ENCODE measurements at places on chromosomes 5 and 9. TPM values are rescaled to one million over a fixed set of nuclear protein-coding genes. Genes with fewer than 3 reads are reported as not detected.

DNA sequence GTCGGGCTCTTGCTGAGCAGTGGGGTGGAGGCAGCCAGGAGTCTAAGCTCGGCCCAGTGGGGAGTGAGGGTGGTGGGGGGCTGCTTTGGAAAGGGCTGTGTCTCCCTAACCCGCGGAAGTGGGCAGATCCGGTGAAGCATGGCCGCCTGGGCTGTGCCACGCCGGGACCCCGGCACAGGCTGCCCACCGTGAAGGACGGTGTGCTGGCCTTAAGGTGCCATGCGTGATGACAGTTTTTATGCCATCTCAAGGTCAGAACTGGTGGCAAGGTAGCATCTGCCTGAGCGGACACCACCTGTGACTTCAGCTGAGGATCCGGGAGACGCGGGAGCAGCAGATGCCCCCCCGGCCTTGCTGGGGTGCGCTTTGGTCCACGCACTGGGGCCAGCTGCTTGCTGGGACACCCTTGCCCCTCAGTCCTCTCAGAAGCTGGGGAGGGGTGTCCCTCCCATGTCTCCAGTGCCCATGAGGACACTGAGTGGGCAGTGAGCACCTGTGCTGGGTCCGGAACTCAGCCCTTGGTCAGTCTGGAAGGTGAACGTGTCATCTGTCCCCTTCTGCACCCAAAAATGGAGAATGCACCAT, 53.9 kb downstream of the AHRR start:
- no peaks in the 10 kb centered on the region for H3K27me3 ChIP-seq
- no peak overlapping the region for H3K4me3 ChIP-seq
- peak; percentile 19 for DNase-seq
- no peaks in the 10 kb centered on the region for H3K4me1 ChIP-seq

DNA sequence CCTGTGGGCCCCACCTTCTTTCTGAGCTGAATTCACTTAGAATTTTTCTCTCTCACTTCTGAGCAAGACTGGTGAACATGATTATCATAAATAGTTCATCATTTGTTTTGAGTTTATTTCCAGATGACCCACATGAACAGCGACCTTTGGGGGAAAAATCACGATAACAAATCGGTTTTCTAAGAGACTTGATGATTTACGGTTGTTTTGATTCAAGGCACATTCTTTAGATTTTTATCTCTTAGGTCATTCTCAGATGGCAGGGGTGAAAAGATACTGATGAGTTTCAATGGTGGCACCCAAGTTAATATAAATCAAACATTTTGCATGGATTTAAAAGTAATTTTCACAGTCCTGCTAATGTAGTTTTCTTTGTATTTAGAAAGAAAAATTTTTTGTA, 95.1 kb downstream of the DMXL1 start:
- H3K4me3 ChIP-seq: no peak overlapping the region
- H3K27me3 ChIP-seq: no peaks in the 10 kb centered on the region
- no peak overlapping the region for H3K27ac ChIP-seq

DNA sequence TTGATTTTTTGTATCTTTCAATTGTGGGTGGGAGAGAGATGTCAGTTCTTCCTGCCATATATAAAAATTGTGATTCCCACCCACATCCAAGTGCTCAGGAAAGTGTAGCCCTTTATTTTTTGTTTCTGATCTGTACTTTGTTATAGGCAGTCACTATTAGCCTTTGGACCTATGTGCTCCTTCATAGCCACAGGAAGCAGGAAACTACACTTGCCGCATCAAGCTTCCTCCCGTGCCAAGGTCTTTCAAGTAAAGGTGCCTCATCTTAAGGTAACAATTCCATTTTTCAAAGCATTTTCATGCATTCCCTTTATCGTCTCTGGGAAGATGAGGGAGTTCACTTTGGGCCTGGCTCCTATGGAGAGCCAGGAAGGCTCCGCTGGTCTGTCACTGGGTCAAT, 339.0 kb downstream of the DIRAS2 start:
- no peak overlapping the region for H3K4me3 ChIP-seq
- H3K27me3 ChIP-seq: no peaks in the 10 kb centered on the region
- H3K4me1 ChIP-seq: no peaks in the 10 kb centered on the region
- no peak overlapping the region for H3K27ac ChIP-seq

Gene RPS14
- 3,339 TPM for total RNA-seq

DNA sequence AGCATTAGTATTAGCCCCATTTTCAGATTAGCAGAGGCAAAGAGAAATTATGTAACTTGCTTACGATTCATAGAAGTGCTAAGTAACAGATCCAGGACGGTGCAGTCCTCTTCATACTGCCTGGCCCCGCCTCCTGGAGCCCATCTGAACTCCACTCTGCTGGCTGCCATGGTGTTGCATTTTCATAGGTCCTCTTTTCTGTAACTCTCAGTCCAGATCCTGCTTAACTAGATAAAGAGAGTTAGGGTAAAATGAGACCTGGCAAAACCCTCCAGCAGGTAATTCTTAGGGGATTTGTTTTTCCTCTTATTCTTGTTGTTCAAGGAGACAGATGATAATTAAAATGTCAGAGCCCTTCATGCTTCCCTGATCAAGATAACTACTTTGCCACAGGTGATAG, 135.1 kb upstream of the EFNA5 start:
- H3K36me3 ChIP-seq: no peaks in the 10 kb centered on the region
- no peak overlapping the region for H3K27ac ChIP-seq
- DNase-seq: no peak
- no peak overlapping the region for H3K4me3 ChIP-seq

DNA sequence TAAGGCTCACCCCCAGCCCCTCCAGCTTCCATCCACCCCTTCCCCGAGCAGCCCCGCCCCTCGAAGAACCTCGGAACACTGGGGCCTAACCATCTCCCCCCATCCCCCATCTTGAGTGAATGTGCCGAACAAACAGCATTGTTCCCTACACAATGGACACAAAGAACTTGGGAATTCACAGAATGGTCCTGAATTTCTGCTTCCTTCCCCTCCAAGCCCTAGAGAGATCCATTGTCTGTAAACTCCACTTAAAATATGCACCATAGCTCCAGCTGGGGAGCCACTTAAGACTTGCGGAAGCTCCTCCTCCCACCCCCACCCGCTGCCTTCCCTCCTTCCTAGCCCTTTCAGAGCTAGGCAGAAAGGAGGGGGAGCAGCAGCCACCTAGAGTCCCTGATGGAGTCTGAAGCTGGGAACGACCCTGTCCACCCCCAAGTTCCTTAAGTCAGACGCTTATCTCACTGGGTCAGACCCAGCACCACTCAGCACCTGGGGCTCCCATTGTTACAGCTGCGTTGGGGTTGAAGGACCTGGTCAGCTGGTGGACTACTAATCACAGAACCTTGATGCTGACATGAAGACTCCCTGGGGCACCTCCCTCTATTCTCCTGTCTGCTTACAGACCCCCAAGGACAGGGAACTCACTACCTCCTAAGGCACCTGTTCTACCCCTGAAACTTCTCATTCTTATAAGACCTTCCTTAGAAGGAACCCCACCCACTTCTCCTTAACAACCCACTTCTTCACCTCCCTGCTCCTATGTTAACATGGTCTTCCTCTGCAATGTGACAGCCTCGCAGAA, 61.4 kb downstream of the PCDH1 start:
- no peak for DNase-seq
- H3K27ac ChIP-seq: no peak overlapping the region
- H3K36me3 ChIP-seq: no peaks in the 10 kb centered on the region
- no peaks in the 10 kb centered on the region for H3K4me1 ChIP-seq
- H3K27me3 ChIP-seq: no peaks in the 10 kb centered on the region

DNA sequence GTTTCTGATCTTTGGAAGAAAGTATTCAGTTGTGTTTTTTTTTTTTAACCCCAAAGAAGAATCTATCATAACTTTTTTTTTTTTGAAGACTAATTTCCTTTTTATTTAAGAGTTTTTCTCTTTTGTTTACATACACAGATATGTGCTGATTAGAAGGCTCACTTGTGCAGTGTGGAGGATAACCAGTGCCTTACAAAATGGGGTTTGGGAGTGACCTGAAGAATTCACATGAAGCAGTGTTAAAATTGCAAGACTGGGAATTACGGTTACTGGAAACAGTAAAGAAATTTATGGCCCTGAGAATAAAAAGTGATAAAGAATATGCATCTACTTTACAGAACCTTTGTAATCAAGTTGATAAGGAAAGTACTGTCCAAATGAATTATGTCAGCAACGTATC, 50.3 kb downstream of the FER start:
- no peaks in the 10 kb centered on the region for H3K27me3 ChIP-seq
- no peaks in the 10 kb centered on the region for H3K4me1 ChIP-seq
- DNase-seq: no peak
- no peak overlapping the region for H3K27ac ChIP-seq
- H3K36me3 ChIP-seq: no peaks in the 10 kb centered on the region

GRCh38 chr9:72207278-72207677, 58.0 kb downstream of the GDA start:
- no peak overlapping the region for H3K27ac ChIP-seq
- no peaks in the 10 kb centered on the region for H3K27me3 ChIP-seq
- no peaks in the 10 kb centered on the region for H3K4me1 ChIP-seq

DNA sequence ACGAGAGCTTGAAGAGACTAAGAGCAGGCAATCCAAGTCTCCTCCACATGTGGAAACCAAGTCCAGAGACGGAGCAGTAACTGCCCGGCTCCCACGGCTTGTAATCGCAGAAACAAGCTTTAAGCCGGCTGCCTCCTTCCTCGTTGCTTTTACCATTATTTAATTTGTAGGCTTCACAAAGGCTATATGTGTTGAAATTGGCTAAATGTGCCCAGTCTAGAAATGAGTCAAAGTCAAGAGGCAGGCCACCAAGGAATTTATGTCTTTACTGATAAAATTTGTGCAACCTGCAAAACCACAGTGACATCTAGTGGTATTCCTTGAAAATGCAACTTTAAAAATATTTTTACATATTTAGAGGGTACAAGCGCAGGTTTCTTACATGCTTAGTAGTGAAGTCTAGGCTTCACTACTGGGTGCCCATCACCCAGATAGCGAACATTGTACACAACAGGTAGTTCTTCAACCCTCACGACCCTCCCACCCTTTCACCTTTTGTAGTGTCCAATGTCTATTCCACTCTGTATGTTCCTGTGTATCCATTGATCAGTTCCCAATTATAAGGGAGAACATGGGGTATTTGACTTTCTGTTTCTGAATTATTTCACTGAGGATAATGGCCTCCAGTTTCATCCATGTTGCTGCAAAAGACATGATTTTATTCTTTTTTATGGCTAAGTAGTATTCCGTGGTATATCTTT, 33.5 kb upstream of the EBF1 start:
- DNase-seq: peak; percentile 52
- H3K27ac ChIP-seq: no peak overlapping the region
- no peaks in the 10 kb centered on the region for H3K4me1 ChIP-seq
- no peaks in the 10 kb centered on the region for H3K36me3 ChIP-seq
- H3K4me3 ChIP-seq: no peak overlapping the region
- no peaks in the 10 kb centered on the region for H3K27me3 ChIP-seq

DNA sequence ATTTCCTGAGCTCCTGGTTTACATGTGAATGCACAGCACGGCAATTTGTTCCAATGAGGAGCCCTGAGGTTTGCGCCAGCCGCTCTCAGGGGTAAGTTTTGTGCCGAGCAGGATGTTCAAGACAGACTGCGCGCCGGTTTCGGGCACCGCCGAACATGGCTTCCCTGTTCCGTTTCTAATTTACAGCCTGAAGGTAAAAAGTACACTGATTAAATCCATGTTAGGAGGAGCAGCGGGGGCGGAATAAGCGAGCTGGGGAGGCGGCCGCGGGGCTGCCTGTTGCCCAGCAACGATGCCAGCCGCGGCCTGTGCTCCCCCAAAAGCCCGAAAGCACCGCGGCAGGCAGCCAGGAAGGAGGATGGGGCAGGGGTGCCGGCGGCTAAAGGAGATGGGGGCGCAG, 6.4 kb downstream of the SOWAHA start:
- H3K27ac ChIP-seq: no peak overlapping the region
- peaks cover 6% of the 10 kb centered on the region for H3K4me1 ChIP-seq
- peaks cover 6% of the 10 kb centered on the region for H3K27me3 ChIP-seq
- H3K36me3 ChIP-seq: no peaks in the 10 kb centered on the region
- peak overlapping the region; percentile 34 for H3K4me3 ChIP-seq
- DNase-seq: no peak

DNA sequence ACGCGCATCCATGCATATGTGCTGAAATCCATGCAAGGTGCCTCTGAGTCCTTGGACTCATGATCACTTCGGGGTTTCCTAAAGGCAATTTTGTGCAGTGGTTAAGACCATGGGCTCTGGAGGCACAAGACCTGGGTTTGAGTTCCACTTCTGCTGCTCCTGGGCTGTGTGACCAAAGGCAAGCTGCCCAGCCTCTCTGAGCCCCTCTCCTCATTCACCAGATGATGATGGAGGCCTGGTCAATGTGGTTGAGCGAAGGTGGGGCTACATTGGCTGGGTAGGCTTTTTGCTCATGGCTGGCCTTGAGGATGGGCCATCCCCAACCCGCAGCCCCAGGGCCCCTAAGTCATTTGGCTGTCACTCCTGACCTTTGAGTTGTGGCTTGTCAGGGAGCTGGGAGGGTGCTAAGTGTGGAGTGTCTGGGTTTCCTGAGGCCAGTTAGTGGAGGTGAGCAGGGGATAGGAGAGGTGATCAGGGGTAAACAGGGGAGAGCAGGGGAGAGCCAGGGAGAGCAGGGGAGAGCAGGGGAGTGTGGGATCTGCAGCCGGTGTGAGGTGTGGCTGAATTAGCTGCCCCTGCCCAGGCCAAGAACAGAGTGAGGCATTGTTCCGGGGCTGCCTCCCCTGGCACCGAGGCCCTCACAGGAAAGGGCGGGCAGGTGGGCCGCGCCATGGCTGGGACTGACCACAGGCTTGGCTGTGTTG, 64.6 kb upstream of the SYNPO start:
- H3K27me3 ChIP-seq: no peaks in the 10 kb centered on the region
- H3K4me3 ChIP-seq: no peak overlapping the region
- no peaks in the 10 kb centered on the region for H3K4me1 ChIP-seq
- H3K27ac ChIP-seq: no peak overlapping the region

DNA sequence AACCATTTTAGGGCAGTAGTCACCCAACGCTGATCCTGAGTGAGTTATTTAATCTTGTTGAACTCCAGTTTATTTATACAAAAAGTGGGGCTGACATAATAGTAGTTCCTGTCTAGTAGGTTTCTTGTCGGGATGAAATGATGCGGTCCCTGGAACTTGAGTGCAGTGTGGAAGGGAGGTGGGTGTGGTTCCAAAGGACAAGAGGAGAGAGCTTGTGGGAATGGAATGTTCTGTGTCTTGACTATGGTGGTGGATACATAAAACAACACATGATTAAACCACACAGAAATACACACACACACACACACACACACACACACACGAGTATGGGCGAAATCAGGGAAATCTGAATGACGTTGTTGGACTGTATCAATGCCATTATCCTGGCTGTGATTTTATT, 66.1 kb upstream of the BARHL1 start:
- no peaks in the 10 kb centered on the region for H3K27me3 ChIP-seq
- H3K4me1 ChIP-seq: no peaks in the 10 kb centered on the region
- H3K4me3 ChIP-seq: no peak overlapping the region
- DNase-seq: no peak
- no peak overlapping the region for H3K27ac ChIP-seq
- H3K36me3 ChIP-seq: no peaks in the 10 kb centered on the region

Gene SAXO1
- total RNA-seq: not detected

Gene PCDHGA10
- 0.24 TPM for total RNA-seq
